CD4-positive, alpha-beta T cell treated with Interleukin-6 at 100 ng/mL for 8 hours (primary cell): ENCODE measurements at places on chromosomes 2 and 18.

DNA sequence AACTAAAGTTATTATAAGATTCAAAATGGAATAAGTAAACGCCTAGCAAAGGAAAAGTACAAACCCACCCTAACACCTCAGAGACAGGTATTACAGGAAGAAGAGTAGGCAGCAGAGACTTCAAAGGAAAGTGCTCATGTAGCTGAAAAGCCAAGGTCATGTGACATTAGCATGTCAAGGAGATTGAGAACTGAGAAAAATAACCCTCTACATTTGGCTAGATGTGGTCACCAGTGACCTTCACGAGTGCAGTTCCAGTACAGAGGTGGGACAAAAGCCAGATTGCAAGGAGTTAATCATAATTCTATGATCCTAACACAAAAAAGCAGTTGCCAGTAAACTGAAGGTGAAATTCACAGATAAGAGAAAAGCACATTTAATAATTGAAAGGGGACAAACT is 252.7 kb downstream of the ZEB2 start:
- peak; percentile 6 for DNase-seq

GRCh38 chr2:120546048-120546864 is 189.4 kb upstream of the GLI2 start:
- no peak for DNase-seq

- DNase-seq, result no peak
Measured at GRCh38 chr2:63679252-63679855, 90.6 kb downstream of the MDH1 start.

DNA sequence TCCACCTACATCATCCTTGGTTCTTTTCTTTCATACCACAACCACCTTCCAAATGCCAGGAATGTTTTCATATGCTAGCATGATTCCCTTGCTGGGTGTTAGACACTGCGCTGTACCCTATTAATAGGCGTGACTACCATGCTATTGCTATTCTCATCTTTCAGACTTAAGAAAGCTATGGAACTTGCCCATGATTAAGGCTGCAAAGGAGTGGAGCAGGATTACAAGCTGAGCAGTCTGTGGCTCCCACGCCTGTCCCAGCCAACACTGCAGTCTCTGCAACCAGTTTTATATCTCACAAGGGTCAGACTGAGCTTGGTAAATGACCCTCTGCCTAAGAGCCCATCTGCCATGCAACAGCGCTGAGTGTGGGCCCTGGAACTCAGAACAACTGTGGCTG is 285.7 kb upstream of the POU3F3 start:
- DNase-seq, result no peak

DNA sequence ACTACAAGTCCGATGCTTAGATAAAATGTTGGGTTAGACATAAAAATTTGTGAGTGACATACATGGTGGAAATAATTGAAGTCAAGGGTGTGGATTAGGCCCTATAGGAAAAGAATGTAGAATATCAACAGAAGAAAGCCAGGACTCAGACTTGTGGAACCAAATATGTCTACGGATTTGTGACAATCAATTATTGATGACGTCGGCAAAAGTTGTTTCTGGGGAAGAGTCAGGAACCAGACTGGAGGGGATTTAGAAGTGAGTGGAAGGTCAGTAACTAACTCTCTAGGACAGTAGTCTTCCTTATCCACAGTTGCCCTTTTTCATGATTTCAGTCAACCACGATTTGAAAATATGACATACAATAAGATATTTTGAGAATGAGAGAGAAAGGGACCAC is 130.9 kb upstream of the TANK start:
- DNase-seq, result no peak

GRCh38 chr18:78906066-78906465 is 73.6 kb upstream of the SALL3 start:
- DNase-seq, result no peak

DNA sequence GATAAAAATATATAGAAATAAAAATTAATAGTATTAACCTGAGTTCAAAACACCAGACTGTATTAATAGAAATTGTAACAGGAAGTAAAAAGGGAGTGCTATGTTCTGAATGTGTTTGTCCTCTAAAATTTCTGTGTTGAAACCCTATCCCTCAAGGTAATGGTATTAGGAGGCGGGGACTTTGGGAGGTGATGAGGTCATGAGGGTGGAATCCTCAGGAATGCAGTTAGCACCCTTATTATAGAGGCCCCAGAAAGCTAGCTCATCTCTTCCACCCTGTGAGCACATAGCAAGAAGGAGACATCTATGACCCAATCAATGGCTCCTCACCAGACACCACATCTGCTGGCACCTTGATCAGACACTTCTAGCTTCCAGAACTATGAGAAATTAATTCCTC is 124.5 kb downstream of the CMPK2 start:
- no peak for DNase-seq

- DNase-seq, result no peak
Measured at GRCh38 chr2:139778732-139779131, 998.5 kb upstream of the NXPH2 start.

GRCh38 chr2:205702576-205702975 is 20.3 kb downstream of the NRP2 start:
- DNase-seq, result no peak

DNA sequence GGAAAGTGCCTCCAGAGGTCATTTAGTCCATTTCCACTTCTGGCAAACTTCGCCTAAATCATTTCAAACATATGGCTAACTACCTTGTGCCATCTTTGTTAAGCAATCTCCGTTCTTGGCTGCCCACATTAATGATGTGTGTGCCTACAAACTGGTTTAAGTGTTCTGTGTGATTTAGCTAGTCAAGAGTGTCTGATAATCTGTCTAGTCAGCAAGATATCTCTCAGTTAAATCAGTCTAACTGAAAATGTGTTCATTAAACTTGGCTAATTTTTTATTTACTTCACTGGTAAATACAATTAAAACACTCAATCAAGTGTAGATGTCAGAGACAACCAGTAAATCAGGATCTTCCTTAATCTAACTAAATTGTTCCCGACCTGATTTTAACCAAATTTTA is 352.4 kb downstream of the ERBB4 start:
- DNase-seq, result no peak

- no peak for DNase-seq
Measured at GRCh38 chr2:232675381-232675780, 21.8 kb upstream of the GIGYF2 start.

DNA sequence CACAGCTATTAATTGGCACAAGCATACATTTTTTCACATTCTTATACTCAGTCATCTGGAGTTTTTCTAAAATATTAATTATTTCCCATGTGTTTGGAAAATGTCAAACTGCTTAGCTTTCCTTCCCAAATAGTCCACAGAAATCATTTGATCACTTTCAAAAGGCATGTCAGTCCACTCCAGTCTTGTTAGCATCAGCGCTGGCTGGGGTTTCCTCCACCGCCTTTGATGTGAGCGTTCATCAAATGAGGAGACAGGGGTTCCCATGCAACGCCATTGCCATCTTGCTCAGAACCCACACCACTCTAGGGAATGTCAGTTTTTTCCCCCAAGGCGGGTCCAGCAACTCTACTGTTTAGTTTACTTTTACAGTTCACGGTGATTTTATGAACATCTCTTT is 13.1 kb upstream of the RAX start:
- DNase-seq, result no peak

- DNase-seq, result no peak
Measured at GRCh38 chr2:198452327-198452726, 647.9 kb downstream of the PLCL1 start.

GRCh38 chr18:8942021-8942908 is 160.2 kb upstream of the NDUFV2 start:
- no peak for DNase-seq

DNA sequence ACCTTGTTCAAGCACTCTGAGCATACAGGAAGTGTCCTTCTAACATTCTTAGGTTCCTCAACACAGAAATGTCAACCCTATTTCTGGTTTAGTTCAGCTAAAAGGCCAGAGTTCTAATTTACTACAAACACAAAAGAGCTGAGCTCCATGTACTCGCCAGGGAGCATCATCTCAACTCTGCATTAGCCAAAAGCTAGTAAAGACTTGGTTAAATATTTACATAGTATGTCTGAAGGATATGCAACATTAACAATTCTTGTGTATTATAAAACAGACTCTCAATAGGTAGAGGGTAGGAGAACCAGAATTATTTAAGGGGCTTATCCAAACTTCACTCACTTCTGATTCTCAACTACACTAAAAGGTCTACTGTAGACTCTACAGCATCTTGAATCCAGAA is 154.6 kb downstream of the THADA start:
- DNase-seq, result no peak

- DNase-seq, result no peak
Measured at GRCh38 chr18:37667836-37668235, 102.2 kb upstream of the CELF4 start.

DNA sequence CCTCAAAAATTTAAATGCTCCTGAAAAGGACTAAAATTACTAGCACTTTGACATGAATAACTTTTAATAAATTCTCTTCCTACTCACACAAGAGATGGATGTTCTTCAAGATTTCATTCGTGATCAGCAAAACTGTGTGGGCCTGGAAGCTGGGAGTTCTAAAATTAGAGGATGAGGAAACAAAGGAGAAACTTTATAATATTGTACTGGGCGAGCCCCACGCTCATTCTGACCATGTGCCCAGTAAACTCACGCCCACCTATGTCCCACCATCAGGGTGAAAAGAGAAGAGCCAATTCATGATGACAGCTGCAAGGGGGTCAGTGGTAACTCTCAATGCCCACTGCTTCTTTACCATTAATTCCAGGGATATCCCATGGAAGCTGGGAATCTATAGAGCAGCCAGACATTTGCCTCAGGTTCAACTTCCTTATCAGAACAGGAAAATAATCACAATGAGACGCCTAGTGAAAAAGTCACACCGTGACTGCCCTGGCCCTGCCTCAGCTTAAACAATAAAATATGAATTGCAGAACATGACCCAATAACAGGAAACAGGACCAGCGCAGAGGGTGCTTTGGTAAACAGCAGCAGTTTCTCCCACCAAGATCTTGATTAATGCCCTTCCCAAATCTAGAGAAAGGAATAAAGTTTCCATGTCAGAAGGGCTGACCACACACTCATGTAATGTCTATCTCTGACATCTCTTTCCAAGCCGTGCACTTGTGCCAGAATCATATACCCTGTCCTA is 438.6 kb downstream of the TXNL1 start:
- DNase-seq, result no peak

- DNase-seq, result no peak
Measured at GRCh38 chr18:41965634-41966255, 10.7 kb downstream of the PIK3C3 start.

DNA sequence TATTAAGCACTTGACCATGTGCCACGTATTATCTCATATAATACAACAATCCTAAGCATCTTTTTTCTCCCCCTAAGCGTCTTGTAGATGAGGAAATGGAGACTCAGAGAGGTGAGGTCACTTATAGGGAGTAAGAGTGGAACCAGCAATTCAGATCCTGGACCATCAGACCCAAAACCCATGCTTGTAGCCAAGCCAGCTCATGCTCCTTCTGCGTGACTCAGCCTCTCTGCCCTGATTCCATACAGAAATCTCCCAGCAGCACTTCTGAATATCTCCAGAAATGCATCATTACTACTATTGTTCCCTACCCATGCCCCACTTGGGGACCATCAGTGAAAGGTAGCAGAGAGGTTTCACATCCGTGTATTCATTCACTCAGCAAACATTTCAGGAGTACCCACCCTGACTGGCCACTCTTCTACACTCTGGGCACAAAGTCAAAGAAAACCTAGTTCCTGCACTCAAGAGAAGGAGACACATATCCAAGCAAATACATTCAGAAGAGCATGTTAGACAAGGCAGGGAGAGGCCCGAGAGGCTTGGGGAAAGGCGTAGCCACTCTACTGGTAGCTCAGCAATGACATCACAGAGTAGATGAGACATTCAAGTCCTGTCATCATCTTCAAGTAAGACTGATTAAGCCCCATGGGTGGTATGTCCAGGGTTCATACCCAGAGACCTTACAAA is 141.9 kb downstream of the MTCL1 start:
- no peak for DNase-seq

- no peak for DNase-seq
Measured at GRCh38 chr2:121605820-121606733, 43.2 kb downstream of the CLASP1 start.

DNA sequence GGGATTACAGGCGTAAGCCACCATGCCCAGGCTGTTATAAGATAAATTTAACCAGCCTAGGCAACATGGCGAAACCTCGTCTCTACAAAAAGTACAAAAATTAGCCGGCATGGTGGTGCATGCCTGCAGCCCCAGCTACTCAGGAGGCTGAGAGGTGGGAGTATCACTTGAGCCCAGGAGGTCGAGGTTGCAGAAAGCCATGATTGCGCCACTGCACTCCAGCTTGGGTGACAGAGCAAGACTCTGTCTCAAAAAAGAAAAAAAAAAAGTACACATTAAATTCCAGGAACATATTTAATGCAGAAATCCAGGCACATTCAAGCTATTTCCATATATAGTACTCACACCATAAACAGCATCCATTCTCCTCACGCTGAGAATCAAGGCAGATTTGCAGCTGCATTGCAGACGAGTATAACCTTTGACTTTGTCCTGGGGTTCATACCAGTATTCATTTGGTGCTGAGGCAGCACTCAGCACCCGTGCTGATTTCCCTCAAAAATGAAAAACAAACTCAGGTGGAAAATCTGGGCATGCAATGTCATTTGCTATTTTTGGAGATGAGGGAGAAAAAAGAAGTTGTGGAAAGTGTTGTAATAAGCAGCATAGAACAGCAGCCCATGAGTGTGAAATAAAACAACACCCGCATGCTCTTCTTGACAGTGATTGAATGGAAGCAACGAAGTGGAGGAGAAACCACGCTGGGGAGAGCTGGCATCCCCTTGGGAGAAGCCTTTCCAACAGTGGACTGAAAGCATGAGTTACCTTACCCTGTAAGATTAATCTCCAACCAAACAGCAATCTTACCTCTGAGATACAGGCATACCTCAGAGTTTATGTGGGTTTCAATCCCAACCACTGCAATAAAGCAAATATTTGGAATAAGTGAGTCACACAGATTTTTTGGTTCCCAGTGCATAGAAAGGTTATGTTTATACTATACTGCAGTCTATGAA is 46.8 kb upstream of the ANXA4 start:
- no peak for DNase-seq

GRCh38 chr2:129267559-129267958 is 711.9 kb upstream of the RAB6C start:
- DNase-seq, result no peak

GRCh38 chr18:29616867-29617266 is 1425.7 kb downstream of the DSC3 start:
- DNase-seq, result no peak

- DNase-seq, result no peak
Measured at GRCh38 chr2:85110991-85111560, 22.1 kb upstream of the TCF7L1 start.

DNA sequence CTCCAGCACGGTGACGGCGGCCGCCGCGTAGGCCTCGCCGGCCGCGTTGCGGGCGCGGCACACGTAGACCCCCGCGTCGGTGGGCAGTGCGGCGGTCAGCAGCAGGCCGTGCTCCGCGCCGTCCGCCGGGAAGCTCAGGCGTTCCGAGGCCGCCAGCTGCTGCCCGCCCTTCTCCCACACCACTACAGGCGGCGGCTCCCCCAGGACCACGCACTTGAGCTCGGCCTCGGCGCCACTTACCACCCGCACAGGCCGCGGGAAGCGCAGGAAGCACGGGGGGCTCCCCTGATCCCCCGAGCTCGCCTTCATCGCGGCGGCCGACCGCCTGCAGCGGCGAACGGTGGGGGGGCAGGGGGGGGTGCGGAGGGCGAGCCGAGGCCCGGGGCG is 422 bp downstream of the OBSL1 start:
- DNase-seq, result no peak

- no peak for DNase-seq
Measured at GRCh38 chr2:121510857-121511256, 19.8 kb upstream of the RNU4ATAC start.

- DNase-seq, result no peak
Measured at GRCh38 chr2:24225499-24226242, 50.8 kb downstream of the FAM228A start.
